ENCODE measurements at places on chromosomes 12 and 14.

- no peak for DNase-seq
Observed at GRCh38 chr12:43282106-43282505, 269.9 kb downstream of the ADAMTS20 start.

DNA sequence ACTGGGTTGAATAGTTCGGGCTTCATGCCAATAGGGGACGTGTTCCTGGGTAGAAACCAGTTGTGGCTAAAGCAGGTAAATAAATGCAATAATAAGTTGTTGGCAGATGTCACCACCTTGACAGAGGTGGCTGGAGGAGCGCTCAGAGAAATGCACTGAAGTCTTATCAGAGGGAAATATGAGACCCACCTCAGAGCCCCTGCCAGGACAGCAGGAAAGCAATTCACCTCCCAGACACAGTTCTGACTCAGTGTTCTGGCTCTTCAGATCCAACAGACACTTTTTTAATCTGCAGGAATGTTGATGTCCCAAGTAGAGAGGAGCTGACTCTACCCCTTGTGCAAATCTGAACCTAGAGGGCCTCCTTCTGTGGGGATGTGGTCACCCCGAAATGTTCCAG lies 687.1 kb upstream of the FBXO33 start:
- DNase-seq, result no peak

DNA sequence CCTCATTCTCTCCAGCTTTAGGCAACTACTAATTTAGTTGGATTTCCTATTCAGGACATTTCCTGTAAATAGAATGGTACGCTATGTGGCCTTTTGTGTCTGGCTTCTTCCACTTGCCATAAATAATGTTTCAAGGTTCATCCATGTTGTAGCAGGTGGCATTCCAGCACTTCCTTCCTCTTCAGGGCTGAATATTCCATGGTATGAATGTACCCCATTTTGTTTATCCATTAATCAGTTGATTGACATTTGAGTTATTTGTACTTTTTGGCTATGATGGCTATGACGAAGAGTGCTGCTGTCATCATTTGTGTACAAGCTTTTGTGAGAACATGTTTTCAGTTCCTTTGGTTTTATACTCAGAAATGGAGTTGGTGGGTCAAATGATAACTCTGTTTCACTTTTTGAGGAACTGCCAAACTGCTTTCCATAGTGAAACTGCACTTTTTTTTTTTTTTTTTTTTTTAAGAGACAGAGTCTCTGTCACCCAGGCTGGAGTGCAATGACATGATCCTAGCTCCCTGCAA lies 6.5 kb upstream of the CDK2AP1 start:
- no peak for DNase-seq

DNA sequence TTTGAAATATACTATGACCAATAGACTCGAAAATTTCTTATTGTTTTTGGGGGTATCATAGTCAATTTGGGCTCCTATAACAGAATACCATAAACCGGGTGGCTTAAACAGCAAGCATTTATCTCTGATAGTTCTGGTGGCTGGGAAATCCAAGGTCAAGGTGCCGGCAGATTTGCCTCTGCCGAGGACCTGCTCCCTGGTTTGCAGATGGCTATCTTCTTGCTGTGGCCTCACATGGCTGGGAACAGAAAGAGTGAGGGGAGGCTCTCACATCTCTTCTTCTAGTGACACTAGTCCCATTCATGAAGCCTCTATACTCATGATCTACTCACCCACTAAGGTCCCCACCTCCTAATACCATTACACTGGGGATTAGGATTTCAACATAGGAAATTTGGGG lies 70.7 kb downstream of the BORCS5 start:
- no peak for DNase-seq

GRCh38 chr14:75969126-75969525 lies 12.7 kb downstream of the TGFB3 start:
- DNase-seq, result no peak

DNA sequence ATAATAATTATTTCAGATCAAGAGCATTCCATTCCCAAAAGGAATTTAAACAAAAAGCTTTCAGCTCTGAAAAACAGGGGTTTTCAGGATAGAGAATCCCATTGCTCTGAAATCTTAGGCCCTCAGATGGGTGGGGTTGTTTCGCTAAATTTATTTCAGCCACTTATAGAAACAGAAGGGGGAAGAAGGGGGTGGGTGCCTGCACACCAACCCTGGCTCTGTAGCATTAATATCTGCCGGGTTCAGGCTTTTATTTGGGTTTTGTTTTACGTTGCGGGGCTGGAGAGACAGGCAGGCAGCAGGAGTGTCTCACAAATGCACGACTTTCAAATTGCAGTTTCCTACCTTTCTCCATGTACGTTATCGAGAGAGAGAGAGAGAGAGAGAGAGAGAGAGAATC lies 12.5 kb upstream of the ZFP36L1 start:
- DNase-seq, result no peak

DNA sequence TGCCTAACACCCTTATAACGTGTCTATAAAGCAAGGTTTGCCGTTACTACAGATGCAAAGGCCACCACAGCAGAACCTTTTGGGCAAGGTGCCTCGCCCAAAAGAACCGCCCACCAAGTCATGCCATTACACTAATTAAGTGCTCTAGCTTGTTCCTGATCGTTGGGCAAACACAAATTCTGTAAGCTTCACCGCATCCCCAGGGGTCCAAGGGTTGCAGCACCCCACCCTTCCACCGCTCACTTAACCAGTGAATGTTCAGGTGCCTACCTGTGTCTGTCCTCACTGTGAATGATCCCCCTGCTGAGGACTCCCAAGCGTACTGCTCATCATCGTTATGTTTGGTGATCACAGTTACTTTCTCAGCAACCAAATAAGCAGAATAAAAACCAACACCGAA lies 1.4 kb downstream of the HSP90AA1 start:
- DNase-seq, result no peak

- DNase-seq, result peak; percentile 41
Observed at GRCh38 chr12:98420461-98420860, 94.9 kb upstream of the TMPO start.

GRCh38 chr14:31578792-31579501 lies 17.7 kb downstream of the NUBPL start:
- no peak for DNase-seq

DNA sequence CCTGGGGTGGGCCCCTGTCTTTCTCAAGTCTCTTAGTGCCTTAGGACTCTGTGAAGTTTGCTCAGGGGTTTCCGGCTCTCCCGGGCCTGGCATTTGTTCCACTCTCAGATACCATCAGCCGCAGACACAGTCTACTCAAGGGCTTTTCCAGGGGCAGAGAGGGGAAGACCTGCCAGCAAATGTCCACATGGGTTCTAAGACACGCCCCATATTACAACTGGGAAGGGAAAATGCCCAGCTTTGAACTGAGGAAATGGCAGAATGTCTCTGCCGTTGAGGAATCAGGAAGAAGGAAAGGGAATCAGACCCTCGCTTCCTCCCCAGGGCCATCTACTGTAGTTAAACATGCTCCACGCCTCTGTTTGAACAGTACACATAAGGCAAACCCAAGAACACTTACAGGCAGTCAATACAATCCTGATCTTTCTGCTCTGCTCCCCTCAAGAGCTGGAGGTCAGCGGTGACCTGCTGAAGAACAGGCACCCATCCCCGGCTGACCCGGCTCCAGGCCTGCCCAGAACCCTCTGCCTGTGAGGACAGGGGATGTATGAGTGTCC lies 7.9 kb downstream of the CCDC85C start:
- no peak for DNase-seq

GRCh38 chr12:90055071-90055470 lies 346.4 kb upstream of the ATP2B1 start:
- DNase-seq, result no peak

GRCh38 chr12:113244047-113244460 lies 22.8 kb downstream of the TPCN1 start:
- DNase-seq, result peak; percentile 52

DNA sequence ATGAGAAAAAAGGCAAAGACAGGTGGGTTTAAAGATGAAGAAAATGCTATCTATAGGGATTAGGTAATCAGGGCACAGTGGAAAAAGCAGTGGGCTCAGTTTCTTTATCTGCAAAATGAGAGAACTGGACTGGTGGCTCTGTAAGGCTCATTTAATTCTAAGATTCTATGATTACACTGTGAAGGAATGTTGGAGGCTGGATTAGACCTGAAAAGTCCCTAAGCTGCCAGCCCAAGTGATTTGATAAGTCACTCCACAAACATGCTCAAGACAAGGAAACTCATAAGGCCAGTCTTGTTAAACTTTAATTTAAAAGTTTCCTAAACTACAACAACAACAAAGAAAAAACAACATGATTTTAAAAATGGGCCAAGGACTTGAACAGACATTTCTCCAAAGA lies 75.1 kb downstream of the DCAF5 start:
- DNase-seq, result no peak

DNA sequence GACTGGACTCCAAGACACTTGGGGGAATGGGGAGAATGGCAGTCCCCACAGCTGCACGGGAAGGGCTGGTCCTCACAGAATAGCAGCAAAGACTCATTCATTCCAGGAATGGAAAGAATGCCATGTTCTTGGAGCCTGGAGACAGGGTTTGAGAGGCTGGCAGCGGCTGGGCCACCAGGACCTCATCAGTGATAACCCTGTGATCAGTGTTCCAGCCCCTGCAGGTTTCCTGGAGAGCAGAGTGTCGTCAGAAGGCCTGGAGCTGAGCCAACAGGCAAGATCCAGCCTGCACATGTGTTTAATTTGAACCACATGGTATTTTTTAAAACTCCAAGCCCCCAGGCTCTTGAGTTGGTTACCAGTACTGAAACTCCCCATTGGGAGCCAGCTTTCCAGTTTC lies 11.3 kb downstream of the BDKRB1 start:
- DNase-seq, result no peak

- DNase-seq, result no peak
Observed at GRCh38 chr12:60255044-60255443, 659.2 kb downstream of the SLC16A7 start.

DNA sequence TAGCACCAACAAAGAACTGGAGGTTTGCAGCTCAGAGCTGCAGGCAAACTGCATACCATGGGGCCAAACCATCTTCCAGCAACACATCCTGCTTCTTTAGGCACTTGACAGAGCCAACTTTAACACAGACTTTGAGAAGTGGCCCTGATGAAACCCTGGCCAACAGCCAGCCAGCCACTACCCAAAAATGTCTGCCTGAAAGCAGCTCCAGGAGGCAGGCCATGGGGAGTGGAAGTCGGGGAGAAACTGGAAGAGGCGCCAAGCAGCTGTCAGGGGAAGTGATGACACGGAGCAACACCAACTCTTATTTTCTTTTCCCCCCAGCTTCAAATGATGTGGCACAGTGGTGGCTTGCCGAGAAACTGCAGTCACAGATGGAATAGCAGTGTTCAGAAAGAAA lies 110.9 kb upstream of the PLXNC1 start:
- no peak for DNase-seq

DNA sequence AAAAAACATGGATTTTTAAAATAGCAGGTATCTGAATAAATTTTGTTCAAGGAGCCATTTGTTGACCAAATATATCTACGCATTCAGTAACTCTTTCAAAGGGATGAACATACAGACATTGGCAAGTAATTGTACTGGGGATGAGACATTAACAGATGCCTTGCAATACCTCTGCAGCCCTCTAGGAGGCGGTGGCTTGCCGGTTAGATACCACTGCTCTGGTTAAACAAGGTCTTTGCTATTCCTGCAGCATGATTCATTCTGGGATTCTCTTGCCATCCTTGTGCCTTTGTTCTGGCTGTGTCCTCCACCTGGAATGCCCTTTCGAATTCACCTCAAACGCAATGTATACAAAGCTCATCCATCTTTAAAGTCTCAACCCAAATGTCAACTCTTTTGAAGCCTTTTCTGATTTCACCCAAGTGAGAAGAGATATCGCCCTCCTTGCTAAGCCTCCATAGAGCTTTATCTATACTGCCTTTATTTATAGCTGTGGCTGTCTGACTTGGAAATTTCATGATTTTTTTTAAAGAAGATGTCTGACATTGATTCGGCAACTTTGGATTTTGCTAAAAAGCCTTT lies 131.0 kb upstream of the SRRM4 start:
- peak; percentile 92 for DNase-seq

GRCh38 chr12:101116911-101117310 lies 93.1 kb downstream of the SLC5A8 start:
- no peak for DNase-seq

GRCh38 chr12:65497660-65498059 lies 219.2 kb downstream of the MSRB3 start:
- DNase-seq, result no peak

DNA sequence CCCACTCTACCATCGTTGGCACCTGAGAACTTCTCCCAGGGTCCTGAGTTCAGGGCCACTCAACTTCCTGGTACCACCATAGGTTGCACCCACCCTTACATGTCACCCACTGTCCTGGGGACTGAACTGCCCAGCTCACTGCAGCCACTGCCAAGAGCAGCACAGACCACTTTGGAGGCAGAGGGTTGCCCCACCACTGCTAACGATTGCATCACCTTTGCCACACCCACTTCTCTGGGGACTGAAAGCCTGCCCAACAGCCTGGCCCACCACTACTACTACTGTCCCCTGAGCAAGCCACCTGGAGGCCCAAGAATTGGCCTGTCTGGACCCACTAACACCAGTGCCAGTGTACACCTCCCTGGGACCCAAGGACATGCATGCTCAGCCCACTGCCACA lies 27.6 kb downstream of the CACNA2D4 start:
- DNase-seq, result no peak

DNA sequence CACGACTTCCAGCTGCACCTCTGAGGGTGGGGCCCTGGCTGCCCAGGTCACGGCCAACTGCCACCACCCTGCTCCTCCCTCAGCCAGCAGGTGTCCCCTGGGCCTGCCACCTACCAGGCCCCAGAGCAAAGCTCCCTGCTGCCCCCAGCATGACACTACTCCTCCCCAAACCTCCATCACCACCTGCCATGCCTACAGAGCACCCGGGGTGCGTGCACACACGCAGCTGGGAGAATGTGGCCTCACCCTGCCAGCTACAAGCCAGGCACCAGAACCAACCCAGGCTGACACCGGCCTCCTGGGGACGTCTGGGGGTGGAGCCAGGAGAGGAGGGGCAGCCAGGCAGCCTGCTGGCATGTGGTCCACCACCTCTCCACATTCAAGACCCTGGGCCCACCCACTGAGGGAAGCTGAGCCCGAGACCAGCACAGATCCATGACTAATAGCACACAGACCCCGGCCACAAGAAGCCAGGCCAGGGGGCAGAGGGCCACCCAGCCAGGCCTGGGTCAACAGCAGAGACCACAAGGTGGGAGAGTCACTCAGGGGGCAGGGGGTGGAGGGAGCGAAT lies 3.4 kb downstream of the JAG2 start:
- DNase-seq, result no peak

DNA sequence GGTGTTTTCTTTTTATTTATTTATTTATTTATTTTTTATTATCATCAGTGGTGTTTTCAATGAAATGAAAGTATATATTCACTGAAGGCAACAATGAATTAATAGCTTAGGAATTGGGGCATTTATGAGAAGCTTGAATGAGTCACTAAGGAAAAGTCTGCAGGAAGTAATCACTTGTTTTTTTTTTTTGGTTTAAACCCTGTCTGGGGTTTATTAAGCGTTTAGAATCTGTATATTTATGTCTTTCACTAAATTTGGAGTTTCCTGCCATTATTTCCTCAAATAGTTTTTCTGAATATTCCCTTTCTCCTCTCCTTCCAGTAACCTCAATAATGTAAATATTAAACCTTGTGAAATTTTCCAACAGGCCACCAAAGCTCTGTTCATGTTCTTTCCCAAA lies 85.5 kb downstream of the TESC start:
- no peak for DNase-seq
